HFFc6 (cell line): ENCODE measurements at places on chromosomes 7 and 10.

- H3K36me3 ChIP-seq = no peaks in the 10 kb centered on the region
- H3K4me1 ChIP-seq = peaks cover 22% of the 10 kb centered on the region
- no peak overlapping the region for H3K4me3 ChIP-seq
- DNase-seq = no peak
- H3K27ac ChIP-seq = no peak overlapping the region
These were observed 84.1 kb upstream of the INHBA start for GRCh38 chr7:41786944-41787343.

DNA sequence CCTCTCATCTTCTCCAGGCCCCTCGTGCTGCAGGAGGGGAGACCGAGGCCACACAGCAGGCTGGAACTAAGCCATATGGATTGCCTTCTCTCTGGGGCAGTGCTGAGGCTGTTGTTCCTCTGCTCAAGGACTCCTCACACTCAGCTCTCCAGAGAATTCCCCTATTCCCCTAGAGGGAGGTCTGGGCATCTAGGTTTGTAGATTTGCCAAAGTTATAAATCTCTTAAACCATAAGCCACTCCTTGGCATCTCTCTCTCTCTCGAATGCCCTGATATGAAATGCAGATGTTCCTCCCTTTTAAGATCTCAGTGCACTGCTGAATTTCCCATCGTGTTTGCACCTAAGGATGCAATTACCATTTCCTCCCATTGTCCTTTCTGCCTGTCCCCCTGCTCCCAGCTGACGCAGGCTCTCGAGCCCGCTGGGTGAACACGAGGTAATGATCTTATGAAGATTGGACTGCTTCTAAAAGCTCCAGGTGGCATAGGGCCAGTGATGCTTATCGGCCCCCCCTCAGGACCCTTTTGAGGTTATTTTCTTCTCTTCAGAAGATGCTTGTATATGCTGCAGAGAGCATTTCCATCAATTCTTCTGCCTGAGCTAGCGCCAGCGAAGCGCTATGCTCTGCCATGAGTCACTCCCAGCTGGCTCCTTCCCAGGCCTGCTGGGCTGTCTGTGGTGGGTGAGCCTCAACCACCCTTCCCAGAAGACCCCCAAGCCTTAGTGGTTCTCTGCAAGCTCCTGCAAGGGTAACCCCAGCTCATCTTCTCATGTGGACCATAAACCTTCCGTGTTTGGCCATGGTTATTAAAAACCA, 41.6 kb upstream of the AQP1 start:
- H3K27ac ChIP-seq = no peak overlapping the region
- H3K27me3 ChIP-seq = peaks cover 2% of the 10 kb centered on the region
- no peak overlapping the region for H3K4me3 ChIP-seq
- no peak for DNase-seq

- no peaks in the 10 kb centered on the region for H3K36me3 ChIP-seq
- DNase-seq = no peak
- H3K27ac ChIP-seq = no peak overlapping the region
- peaks cover 22% of the 10 kb centered on the region for H3K4me1 ChIP-seq
- no peaks in the 10 kb centered on the region for H3K27me3 ChIP-seq
- no peak overlapping the region for H3K4me3 ChIP-seq
These were observed 250.9 kb downstream of the PTEN start for GRCh38 chr10:88114368-88114767.

DNA sequence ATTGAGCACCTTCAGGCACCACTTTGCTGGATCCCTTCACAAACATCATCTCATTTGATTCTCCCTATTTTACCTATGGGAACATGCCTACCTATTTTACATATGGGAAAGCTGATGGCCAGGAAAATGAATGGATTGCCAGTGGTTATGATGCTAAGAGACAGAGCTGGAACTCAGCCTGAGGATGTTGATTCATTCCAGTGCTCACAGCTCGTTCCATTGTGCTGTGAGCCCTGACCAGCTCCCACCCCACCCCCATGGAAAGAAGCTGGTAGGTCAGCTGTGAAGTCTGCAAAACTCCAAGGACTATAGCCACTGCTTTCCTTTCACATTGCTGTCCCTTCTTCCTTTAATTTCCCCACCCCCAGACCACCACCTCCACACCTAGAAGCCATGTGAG, 9.6 kb downstream of the UBTD1 start:
- H3K36me3 ChIP-seq = no peaks in the 10 kb centered on the region
- peaks cover 24% of the 10 kb centered on the region for H3K4me1 ChIP-seq
- no peaks in the 10 kb centered on the region for H3K27me3 ChIP-seq
